ENCODE measurements at places on chromosomes 3 and 15.

DNA sequence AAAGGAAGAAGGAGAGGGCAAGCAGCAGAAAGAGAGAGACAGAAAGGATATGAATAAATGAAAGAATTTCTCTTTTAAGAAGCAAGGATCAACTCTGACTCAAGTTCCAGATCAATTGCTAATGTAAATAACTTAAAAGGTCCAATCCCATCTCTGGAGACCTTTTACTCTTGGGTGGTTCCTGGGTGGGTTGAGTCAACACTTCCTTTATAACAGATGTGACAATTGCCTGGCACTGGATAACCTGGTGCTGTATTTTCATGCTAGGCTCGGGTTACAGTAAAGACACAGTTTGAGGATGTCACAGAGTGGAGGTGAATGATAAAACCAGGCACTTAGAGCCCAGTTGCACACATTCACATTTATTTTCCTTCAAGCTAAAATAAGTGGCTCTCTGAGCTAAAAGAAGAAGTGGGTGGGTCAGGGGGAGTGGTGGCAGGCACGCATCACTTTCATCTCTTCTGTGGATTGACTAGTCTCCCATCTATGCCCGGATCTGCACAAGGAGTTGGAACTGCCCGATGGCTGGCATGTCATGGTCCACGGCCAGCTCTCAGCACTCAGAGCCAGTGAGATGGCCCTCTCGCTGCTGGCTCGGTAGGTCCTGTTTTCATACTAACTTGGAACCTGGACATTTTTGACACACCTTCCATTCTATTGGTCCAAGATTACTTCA, 465.8 kb downstream of the FOXP1 start:
- peak overlapping the region; percentile 39 for H3K4me3 ChIP-seq
- H3K27me3 ChIP-seq, result no peaks in the 10 kb centered on the region

DNA sequence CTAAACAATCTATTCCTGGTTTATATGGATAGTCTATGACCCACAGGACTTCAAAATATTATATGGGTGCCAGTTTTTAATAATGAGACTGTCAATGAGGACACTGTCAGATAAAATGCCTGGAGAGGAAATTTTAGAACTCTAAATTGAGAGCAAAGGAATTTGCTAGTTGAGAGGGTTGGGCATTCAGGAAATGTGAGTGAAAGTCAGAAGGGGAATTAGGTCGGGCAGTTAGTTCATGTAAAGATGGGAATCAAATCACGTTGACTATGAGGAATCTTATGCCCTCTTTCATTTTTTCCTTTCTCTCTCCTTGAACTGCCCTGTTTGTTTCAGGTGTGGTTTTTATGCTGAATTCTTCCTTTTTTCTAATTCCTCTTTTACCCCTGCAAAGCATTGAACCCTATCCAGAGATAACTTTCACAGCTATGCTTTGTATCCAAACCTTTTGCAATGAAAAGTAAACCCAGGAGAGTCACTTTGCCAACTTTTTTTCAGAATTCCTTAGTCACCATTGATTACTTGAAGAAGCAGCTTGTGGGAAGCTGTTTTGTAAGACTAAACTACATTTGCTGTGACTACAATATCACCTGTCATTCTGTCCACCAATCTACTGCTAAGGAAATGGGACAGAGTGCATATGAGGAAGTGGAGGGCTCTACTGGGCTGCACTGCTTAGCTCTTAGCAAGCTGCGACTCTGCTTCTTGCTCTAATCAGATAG, 27.8 kb downstream of the CHP1 start:
- H3K4me1 ChIP-seq, result peaks cover 6% of the 10 kb centered on the region
- H3K27ac ChIP-seq, result no peak overlapping the region
- H3K4me3 ChIP-seq, result no peak overlapping the region
- no peak for DNase-seq
- H3K36me3 ChIP-seq, result peaks cover 6% of the 10 kb centered on the region

- H3K36me3 ChIP-seq, result peaks cover 2% of the 10 kb centered on the region
- H3K4me1 ChIP-seq, result no peaks in the 10 kb centered on the region
- no peak overlapping the region for H3K4me3 ChIP-seq
- H3K27me3 ChIP-seq, result peaks cover 7% of the 10 kb centered on the region
These were observed 163.8 kb upstream of the CMC1 start for GRCh38 chr3:28077572-28077971.

DNA sequence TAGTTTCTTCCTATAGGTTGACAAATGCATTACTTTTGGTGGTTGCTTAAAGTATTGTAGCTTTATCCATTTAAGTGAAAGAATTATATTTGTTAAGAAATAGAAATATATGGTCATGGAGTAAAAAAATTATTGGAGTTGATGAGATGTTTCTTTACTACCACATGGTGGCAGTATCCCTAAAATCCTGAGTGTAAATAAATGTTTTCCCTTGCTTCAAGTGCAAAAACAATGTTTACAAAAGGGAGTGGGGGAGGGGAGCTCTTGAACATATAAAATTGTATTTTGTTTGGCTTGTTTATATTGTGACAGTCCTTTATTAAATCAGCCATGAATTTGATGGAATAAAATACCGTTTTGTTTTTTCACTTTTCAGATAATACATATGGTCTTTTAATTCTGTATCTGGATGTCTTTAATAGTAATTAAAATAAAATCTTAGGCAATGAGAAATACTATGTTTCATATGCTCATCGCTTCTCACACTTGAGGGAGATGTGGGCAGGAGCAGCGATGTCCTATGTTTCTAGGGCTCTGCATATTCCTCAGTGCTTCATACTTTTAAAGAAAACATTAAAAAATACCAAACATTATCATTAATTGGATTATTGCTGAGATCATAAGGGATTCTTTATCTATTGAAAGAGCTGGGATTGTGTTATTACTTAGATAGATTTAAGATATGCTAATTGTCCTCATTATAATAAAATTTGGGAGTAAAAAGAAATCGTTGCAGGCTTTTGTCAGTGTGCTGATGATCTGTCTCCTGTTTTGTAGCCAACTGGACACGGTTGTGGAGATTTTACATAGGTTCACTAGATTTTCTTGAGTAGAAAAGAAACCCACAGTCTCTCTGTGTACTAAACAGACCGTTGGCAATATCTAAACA, 349.7 kb downstream of the TUSC7 start:
- H3K4me3 ChIP-seq, result no peak overlapping the region
- H3K27me3 ChIP-seq, result no peaks in the 10 kb centered on the region
- no peaks in the 10 kb centered on the region for H3K36me3 ChIP-seq
- no peaks in the 10 kb centered on the region for H3K4me1 ChIP-seq
- no peak for DNase-seq

- no peak for DNase-seq
- no peak overlapping the region for H3K4me3 ChIP-seq
- peaks cover under 1% of the 10 kb centered on the region for H3K27me3 ChIP-seq
- H3K36me3 ChIP-seq, result no peaks in the 10 kb centered on the region
These were observed 96.6 kb downstream of the LRRC3B start for GRCh38 chr3:26719134-26719533.

DNA sequence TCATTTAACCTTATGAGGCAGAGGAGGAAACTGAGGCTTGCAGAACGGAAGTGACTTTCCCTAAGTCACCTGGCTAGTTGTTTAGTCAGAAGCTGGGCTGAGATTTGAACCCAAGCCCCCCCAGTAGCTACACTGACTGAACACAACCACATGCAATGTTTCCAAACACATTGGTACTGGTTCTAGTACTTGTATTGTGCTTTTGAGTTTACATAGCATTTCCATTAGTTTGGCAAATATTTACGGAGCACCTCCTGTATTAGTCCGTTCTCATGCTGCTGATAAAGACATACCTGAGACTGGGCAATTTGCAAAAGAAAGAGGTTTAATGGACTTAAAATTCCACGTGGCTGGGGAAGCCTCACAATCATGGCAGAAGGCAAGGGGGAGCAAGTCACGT, 56.3 kb upstream of the ITGA11 start:
- peaks cover 46% of the 10 kb centered on the region for H3K27me3 ChIP-seq
- H3K27ac ChIP-seq, result no peak overlapping the region
- DNase-seq, result no peak
- H3K4me3 ChIP-seq, result no peak overlapping the region

DNA sequence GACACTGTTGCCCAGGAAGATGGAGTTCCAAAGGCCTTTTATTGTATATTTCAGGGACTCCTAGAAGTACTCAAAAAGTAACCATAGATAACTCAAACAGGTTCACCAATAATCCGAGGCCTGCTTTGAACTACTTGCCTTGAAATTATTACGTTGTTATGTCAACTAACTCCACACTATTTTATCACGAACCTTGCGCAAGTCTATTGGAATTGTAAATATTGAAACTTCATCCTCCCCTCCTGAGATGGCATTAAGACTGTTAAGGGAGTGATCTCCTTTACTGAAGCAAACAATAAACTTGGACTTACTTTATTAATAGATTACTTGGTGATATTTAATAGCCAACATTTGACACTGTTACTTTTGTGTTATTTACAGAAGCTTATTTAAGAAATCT, 199.6 kb upstream of the GADL1 start:
- DNase-seq, result no peak
- no peak overlapping the region for H3K4me3 ChIP-seq
- peaks cover 2% of the 10 kb centered on the region for H3K4me1 ChIP-seq
- H3K27me3 ChIP-seq, result no peaks in the 10 kb centered on the region

GRCh38 chr3:135452881-135453280, 512.6 kb upstream of the PPP2R3A start:
- no peaks in the 10 kb centered on the region for H3K36me3 ChIP-seq
- no peak overlapping the region for H3K4me3 ChIP-seq
- no peaks in the 10 kb centered on the region for H3K27me3 ChIP-seq
- H3K27ac ChIP-seq, result no peak overlapping the region
- no peaks in the 10 kb centered on the region for H3K4me1 ChIP-seq

DNA sequence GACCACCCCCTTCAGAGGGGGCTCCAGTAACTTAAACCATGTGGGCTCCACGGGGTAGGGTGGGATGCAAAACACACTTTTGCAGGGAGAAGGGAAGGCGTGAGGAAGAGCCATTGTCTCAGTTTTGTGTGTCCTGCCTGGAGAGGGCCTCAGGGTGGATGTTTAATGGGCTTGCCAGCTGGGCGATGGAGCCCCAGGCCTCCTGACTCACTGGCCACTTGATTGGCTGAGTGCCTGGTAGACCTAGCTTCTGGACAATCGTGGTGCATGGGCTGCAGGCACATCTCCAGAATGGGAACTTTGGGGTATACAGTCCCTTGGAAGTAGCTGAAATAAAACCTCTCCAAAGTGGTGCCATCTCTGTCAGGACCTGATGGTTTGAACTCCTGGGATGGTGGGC, 118.3 kb upstream of the MRPS22 start:
- peaks cover 36% of the 10 kb centered on the region for H3K27me3 ChIP-seq
- no peaks in the 10 kb centered on the region for H3K4me1 ChIP-seq
- no peak overlapping the region for H3K27ac ChIP-seq
- DNase-seq, result no peak

DNA sequence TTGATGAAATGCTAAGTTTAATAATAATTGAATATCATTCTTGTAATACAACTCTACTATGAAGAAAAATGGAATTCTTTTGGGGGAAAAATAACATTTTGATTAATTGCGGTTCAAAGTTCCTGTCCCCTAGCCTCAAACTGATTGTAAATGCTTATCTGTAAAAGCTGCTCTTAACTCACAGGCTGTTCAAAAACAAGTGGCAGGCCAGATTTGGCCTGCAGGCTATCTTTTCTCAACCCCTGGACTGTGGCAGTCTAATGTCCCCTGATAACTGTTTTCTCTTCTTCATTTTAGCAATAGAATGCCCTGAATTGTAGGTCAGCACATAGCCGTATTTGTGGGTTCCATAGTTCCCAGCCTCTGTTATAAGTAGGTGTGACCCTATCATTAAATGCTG, 23.5 kb upstream of the SAMMSON start:
- H3K27me3 ChIP-seq, result no peaks in the 10 kb centered on the region
- no peak for DNase-seq
- no peak overlapping the region for H3K27ac ChIP-seq
- no peaks in the 10 kb centered on the region for H3K4me1 ChIP-seq
- no peaks in the 10 kb centered on the region for H3K36me3 ChIP-seq
- no peak overlapping the region for H3K4me3 ChIP-seq

DNA sequence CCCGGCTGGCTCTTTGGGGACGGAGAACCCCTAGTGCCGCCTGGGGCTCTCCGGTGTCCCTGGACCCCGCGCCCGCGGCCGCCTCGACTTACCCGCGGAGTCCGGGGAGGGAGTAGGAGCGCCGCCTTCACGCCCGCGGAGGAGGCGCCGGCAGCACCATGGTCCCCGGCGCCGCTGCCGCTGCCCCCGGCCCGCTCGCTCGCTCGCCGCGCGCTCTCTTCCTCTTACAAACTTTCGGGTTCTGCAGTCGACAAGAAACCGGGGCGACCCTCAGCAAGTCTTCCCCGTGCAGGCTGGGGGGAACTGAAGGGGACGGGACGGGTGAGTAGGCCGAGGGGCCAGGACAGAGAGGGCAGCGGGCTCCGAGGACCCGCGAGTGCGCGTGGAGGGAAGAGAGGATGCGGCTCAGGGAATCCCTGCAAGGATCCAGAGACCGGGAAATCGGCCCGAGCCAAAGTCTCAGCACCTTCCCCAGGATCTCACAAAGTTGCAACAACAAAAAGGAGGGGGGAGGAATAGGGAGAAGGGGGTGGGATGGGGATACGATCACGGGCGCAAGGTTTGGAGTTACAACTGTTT, 2.0 kb downstream of the FOXP1 start:
- DNase-seq, result peak; percentile 22
- H3K27me3 ChIP-seq, result no peaks in the 10 kb centered on the region
- peak overlapping the region; percentile 95 for H3K27ac ChIP-seq
- H3K4me1 ChIP-seq, result peaks cover 31% of the 10 kb centered on the region
- H3K36me3 ChIP-seq, result peaks cover 5% of the 10 kb centered on the region

GRCh38 chr15:63582718-63583426, 14.3 kb upstream of the FBXL22 start:
- peaks cover 21% of the 10 kb centered on the region for H3K4me1 ChIP-seq
- no peaks in the 10 kb centered on the region for H3K27me3 ChIP-seq
- H3K36me3 ChIP-seq, result peaks cover 11% of the 10 kb centered on the region
- no peak for DNase-seq
- H3K4me3 ChIP-seq, result peak overlapping the region; percentile 28

- H3K27ac ChIP-seq, result no peak overlapping the region
- no peaks in the 10 kb centered on the region for H3K4me1 ChIP-seq
- peaks cover 24% of the 10 kb centered on the region for H3K27me3 ChIP-seq
- no peaks in the 10 kb centered on the region for H3K36me3 ChIP-seq
- no peak overlapping the region for H3K4me3 ChIP-seq
These were observed 18.1 kb upstream of the SLC7A14 start for GRCh38 chr3:170603770-170604510.

DNA sequence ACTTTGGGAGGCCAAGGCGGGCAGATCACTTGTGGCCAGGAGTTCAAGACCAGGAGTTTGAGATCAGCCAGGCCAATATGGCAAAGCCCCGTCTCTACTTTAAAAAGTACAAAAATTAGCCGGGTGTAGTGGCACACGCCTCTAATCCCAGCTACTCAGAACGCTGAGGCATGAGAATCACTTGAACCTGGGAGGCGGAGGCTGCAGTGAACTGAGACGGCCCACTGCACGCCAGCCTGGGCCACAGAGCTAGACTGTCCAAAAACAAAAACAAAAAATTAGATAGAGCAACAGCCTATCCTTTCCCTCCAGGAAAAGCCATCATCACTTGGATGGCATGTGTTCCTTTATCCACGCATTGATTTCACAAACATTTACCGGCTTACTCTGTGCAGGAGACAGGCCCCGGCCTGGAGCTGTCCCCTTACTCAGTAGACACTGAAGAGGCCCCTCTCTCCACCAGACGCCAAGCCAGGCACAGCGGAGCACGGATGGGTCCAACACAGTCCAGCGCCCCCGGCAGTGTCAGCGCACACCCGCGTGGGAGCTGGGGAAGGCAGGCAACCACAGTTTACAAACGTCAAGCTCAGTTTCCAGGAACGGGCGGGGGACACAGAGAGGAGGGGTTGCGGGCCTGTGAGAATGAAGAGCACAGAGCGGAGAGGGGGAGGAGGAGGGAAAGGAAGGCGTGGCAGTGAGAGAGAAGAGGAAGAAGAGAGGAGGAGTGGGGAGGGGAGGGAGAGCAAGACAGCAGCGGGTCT, 3.1 kb downstream of the GP5 start:
- H3K4me3 ChIP-seq, result peak overlapping the region; percentile 93
- DNase-seq, result peak; percentile 27
- H3K4me1 ChIP-seq, result peaks cover 41% of the 10 kb centered on the region
